ENCODE measurements at places on chromosomes 2 and 18.

DNA sequence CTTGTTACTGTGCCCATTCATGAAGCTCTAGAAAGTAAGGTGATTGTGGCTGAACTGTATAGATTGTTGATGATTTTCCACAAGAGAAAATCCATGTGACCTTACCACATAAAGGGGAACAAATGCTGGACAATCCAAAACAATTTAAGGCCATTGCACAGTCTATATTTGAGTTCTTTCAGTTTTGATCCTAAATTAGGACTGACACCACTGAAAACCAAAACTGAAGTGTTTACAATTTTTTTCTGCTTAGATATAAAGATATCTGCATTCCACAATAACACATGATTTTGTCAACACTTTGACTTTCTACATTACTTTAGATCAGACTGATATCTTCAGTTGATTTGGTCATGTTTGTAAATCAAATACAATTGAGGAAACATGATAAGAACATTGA lies 123.6 kb upstream of the SLC38A11 start:
- no peak for DNase-seq

DNA sequence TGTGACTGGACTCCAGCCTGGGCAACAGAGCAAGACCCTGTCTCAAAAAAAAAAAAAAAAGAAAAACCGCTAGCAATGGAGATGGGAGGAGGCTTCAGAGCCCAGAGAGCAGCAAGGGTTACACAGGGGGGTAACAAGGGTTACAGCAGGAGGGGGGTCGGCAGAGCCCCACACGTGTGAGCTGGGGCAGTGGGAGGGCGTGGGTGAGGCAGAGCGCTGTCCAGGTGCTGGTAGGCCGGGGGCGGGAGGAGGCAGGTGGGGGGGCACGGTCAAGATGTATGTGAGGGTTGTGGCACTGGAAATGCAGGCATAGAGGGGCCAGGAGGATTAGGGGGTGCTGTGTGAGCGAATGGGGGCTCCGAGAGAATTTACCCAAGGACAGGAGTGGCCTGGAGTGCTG lies 3.4 kb downstream of the MZT2B start:
- no peak for DNase-seq

DNA sequence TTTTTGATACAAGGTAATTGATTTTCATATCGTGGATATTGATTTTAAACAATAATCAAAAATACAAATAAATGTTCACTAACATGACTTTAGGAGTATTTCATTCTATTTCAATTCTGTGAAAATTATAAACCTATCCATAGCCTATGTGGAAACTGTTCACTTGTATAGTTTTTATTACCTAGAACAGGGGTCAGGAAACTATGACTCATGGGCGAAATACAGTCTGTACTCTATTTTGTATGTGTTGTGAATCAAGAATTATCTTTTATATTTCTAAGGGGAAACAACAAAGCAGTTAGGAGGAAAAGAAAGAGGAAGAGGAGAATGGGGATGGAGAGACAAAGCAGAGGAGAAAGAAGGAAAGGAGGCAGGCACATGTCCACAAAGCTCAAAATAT lies 181.7 kb upstream of the VRK2 start:
- DNase-seq = no peak

DNA sequence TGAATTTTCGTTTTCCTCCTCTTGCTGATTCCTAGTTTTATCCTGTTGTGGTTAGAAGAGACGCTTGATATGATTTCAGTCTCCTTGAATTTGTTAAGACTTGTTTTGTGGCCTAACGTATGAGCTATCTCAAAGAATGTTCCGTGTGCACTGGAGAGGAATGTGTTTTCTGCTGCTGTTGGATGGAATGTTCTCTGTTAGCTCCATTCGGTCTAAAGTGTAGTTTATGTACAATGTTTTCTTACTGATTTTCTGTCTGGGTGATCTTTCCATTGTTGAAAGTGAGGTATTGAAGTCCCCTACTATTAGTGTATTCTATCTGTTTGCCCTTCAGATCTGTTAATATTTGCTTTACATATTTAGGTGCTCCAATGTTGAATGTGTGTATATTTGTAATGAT lies 25.9 kb downstream of the COLEC11 start:
- no peak for DNase-seq

GRCh38 chr2:227890495-227891079 lies 19.2 kb downstream of the DAW1 start:
- DNase-seq = peak; percentile 24

DNA sequence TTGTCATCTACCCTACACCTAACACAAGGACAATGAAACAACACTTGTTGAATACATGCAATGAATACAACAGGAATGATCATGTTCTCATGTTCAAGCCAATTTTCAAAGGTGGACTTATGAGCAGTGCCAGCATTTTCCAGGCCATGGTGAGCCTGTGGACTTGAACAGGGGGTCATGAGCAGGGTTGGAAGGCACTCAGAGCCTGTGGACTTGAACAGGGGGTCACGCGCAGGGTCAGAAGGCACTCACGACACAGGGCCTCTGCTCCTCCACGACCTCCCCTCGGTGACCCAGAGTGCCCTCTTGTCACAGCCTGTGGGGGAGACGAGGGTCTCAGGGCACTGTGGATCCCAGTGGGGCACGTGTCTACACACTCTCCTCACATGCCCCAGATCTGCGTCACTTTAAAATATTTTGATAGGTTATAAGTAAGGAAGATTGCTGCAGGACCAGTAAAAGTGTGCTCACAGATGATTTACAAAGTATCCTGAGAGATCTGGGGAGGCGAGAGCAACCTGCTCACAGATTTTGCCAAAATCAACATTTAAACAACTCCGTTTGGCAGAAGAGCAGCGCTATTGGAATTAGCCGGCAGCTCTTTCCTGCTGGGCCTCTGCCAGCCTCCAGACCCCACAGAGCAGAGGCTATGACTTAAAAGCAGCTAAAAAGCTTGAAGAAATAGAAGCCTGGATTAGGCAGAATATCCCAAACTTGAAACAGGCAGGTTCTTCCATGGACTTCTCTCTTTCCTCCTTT lies 121.9 kb downstream of the TMEM18 start:
- no peak for DNase-seq

GRCh38 chr2:173644146-173644545 lies 289.5 kb downstream of the CDCA7 start:
- no peak for DNase-seq

DNA sequence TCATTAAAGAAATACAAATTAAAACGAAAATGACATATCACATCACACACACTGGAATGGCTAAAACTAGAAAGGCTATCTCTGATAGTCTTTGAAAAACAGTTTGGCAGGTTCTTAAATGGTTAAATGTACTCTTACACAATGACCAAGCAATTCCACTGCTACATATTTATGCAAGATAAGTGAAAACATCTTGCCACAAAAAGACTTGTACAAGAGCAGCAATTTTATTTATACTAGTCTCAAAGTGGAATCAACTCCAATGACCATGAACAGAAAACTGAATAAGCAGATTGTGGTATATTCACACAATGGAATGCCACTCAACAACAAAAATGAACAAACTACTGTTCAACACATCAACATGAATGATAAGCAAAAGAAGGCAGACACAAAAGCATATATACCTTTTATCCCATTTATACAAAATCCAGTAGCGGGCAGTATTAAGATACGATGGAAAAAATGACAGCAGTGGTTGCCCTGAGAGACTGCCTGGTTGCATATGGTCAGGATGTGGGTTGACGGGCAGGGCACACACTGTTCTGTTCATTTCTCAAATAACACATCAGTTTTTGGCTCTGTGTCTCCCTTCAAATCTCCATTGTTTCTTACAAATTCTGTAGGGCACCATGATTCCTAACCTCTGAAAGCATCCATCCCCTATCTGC lies 25.4 kb downstream of the SP100 start:
- no peak for DNase-seq

GRCh38 chr2:170928824-170929685 lies at the start of gene GORASP2:
Gene GORASP2, plus strand, starts transcription at chr2:170929253. Its CDS starts 88 bp downstream, at chr2:170929341.
- DNase-seq = peak; percentile 99

DNA sequence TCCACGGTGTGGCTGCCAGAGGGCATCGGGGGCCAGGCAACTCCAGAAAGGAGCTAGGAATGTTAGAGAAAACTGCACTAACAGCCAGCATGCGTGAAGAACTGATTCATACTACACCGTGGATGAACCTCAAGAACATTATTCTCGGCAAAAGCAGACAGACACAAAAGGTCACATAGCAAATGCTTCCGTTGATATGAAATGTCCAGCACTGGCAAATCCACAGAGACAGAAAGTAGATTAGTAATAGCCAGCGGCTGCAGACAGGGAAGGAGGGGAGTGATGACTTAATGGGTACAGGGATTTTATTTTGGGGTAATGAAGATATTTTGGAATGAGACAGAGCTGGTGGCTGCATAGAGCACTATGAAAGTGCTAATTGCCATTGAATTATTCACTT lies 37.4 kb downstream of the SCTR start:
- no peak for DNase-seq

DNA sequence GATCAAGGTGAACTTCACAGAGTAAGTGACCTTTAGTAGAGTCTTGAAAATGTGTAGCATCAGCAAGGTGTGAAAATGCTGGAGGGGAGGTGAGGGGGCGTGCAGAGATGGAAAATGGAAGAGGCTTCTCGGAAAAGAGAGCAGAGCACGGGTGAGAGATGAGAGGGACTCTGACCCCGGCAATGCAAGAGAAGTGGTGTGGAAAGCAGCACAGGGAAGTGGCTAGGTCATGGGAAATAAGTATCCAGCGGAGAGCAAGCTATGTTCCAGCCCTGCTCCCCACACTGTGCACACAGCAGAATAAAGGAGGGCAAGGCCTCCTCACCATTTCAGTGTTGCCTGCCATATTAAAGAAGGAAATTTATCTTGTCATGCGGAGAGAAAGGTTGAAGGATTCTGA lies 241.7 kb upstream of the DOK6 start:
- DNase-seq = no peak

DNA sequence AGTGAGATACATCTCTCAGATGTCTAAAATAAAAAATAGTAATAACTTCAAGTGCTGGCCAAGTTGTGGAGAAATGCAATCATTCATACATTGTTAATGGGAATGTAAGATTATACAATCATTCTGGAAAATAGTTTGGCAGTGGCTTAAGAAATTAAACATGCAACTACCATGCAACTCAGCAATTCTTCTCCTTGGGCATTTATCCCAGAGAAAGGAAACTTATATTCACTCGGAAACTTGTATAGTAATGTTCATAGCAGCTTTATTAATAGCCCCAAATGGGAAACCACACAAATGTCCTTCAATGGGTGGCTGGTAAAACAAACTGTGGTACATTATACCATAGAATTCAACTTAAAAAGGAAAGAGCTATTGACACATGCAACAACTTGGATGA lies 274.0 kb upstream of the SPRED2 start:
- no peak for DNase-seq
